ENCODE measurements at places on chromosomes 16 and 17.

DNA sequence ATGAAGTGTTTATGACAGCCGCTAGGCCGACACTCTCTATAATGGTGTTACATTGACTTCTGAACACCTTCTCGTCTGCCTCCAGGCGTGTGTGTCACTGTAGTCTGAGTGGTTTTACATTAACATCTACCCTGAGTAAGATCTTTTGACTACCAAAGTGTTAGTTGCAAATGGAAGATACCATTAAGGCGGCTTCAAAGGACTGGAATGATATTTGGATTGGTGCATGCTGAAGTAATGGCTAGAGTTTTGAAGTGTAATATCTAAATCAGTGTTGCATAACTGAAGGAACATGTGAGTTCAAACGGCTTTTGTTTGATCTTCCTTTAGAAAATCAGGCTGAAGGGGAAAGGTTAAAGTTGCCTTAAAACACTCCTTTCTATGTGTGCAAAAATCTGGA is 52.2 kb downstream of the BCAS3 start:
- DNase-seq = no peak

DNA sequence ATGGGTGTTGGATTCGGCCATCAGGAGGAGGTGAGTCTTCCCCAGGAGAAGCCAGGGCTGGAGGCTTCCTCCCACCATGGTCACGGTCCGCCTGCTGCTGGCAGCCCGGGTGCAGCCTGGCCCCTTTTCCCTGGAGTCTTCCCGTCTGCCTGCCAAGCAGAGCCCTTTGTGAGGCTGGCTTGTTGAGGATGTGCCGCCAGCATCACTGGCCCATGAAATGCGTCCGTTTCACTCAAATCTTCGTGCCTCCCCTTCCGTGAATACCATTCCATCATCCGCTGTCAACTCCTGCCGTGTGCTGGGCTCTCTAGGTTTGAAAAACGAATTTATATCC is 9.6 kb downstream of the VPS4A start:
- no peak for DNase-seq

DNA sequence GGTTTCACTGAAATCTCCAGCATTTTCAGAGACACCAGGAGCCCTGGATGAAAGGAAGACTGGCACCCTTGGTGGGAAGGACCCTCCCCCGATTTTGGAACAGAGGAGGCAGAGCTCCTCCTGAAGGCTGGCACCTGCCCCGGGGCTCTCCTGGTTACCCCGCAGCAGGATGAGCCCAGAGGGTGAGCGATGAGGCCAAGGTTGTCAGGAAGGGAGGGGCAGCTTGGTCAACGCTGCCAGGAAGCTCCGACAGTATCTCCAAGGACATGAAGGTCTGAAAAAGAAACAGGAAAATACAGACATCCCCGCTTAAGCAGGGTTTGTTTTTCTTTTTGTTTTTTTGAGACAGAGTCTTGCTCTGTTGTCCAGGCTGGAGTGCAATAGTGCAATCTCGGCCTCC is 15.5 kb upstream of the ACSF3 start:
- no peak for DNase-seq

DNA sequence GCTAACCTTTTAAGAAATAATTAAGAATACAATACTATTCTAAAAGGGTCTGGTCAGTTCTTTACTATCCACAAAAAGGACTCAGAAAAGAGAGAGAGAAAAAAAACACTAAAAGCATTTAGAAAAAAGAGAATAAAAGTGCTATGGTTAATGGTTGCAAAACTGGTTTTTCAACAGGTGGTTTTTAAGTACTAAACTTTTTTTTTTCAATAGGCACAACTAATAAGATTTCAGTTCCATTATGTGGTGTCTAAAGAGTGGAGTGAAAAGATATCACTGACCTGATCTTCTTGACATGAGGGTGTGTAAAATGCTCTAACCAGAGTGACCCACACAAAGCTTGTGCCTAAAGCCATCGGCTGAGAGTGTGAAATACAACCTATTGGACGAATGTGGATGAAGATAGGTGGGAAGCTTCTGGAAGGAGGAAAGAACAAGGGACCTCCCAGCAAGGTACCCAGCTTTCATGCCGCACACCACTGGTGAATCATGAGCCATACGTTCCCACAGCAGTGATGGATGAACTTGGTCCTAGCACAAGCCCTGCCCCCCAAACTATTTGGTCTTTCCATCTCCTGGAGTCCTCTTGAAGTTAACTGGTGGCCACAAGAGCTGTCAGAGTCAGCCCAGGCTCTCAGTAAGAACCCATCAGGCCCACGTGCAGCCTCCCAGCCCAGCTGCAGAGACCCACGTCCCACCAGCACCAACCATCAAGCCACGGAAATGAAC is 103.0 kb downstream of the ZFHX3 start:
- no peak for DNase-seq

GRCh38 chr17:81244358-81245023 is 5.4 kb downstream of the NDUFAF8 start:
- DNase-seq = no peak

- DNase-seq = no peak
Measured at GRCh38 chr17:49687878-49688491, 10.1 kb upstream of the SPOP start.

- no peak for DNase-seq
Measured at GRCh38 chr17:1077581-1077985, 80.7 kb downstream of the TIMM22 start.

GRCh38 chr17:82055023-82055964 is 3.6 kb downstream of the GPS1 start:
- no peak for DNase-seq

Measured in stimulated activated CD4-positive, alpha-beta T cell treated with anti-CD3 and anti-CD28 coated beads, Interleukin-12 subunit alpha, Interleukin-12 subunit beta, amount 100 ng/mL, for 48 hours (primary cell).